HuH-7.5 (cell line): ENCODE measurements at places on chromosomes 7 and 10.

DNA sequence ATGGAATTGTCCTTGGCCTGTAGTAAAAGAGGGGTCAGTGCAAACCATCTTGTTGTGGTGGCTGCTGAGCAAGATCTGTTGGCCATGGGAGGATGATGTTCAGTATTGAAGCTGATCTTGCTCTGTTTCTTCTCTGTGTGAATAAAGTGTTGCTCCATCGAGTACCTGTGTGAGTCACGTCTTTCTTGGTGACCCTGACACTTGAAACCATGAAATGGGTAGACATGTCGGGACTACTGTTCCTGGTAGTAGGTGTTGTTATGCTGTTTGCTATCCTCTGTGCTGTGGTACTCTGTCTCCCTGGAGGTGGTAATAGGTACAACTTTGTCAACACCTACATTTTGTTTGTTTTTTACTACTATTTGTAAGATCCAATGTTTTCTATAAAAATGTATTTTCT is 330.6 kb downstream of the MDFIC start:
- no peak for DNase-seq

DNA sequence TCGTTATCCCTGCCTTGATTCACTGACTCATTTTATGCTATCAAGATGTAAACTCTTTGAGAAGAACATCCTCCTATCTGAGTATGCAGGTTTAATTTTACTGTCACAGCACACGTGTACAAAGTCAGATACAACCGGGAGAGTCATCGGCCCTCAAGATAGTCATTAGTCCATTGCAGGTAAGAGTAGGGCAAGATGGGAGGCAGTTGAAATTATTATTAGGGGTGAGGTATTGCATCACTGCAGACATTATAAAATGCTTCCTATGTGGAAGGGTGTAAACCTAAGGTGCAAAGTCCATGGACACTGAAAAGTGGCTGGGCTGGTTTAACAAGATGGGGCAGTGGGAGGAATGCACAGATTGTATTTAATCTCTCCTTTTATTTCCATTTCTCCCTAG is 113.7 kb downstream of the ARL4A start:
- no peak for DNase-seq

DNA sequence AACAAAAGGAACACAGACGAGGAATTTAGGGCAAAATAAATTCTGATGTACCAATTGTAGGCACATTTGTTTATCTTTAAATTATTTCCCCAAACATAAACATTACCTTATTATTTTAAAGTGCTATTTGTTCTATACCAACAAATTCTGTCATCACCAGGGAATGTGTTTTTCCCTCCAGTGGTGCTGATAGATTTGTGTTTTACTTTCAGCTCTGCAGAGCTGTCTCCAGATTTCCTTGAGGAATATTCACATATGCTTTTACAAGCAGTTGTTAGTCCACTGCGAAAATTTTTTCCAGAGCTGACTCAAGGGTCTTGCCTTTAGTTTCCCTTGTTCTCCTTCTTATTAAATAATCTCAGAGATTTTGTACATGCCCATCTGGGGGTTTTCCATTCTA is 362.8 kb downstream of the PHF14 start:
- DNase-seq = no peak

- no peak for DNase-seq
Observed at GRCh38 chr7:45699015-45699309, 124.8 kb downstream of the ADCY1 start.

GRCh38 chr7:57867884-57868701 is 418.1 kb downstream of the ZNF716 start:
- peak; percentile 1 for DNase-seq

DNA sequence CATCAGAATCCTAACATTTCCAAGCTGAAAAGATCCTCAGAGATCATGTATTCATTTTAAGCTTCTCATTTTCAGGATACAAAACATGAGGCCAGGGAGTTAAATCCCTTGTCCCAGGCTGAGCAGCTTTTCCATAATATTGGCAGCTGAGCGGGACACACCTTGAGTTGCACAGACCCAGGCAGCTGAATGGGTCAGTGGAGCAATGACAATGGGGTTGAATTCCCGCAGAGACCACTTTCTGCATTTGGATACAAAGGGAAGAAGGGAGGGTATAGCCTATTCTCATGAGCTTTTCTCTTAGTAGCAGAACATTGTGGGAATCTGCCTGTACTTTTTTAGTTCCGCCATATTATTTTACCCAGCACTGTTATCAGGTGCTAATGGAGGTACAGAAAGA is 49.5 kb downstream of the PRR15 start:
- DNase-seq = no peak

DNA sequence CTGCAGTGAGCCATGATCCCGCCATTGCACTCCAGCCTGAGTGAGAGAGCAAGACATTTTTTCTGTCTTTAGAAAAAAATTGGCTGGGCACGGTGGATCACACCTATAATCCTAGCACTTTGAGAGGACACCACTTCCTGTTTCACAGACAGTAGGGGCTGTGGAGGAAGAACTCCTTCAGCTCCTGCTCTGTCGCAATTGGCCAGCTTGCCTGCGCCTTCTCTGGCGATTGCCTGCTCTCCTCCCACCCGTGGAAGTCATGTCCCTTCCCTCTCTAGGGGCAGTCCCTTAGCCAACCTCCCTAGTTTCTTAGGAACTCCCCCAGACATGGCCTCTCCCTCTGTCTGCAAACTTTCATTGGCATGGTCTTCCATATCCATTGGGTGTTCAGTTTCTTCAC is 8.7 kb downstream of the PDSS1 start:
- DNase-seq = no peak

DNA sequence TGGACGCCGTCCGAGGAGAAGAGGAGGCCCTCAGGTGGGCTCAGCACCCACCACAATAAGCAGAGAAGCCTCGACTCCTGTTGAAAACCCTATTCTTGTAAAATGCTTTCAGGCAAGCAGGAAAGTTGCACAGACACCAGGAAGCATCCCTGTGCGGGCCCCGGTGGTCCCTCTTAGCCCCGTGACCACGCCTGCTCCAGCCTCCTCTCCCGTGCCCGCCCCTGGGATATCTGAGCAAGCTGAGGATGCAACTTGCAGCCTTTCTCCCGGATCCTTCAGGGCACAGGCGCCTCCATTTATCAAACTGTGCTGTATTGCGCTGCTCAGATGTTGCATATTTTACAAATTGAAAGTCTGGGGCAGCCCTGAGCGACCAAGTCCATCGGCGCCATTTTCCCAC is 72.7 kb downstream of the CFAP46 start:
- no peak for DNase-seq

- no peak for DNase-seq
Observed at GRCh38 chr7:57646901-57647246, 196.9 kb downstream of the ZNF716 start.

DNA sequence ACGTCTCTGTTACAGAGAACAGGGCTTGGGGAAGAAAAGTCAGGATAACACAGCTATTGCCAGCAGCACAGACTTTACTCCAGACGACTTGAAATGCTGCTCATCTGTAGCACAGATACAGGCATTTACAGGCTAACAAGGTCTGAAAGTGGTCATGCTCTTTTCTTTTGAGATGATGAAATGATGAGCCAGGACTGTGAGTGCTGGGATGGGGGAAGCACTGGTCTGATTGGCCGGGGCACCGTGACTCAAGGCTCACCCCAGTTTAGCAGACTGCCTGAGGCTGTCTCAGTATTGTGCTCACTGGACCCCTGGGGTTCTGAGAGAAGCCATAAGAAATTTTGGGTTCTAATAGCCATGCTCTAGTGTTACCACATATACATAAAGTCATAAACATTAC is 12.4 kb downstream of the SMKR1 start:
- DNase-seq = no peak

- DNase-seq = no peak
Observed at GRCh38 chr10:123459371-123460091, 206.6 kb upstream of the GPR26 start.

DNA sequence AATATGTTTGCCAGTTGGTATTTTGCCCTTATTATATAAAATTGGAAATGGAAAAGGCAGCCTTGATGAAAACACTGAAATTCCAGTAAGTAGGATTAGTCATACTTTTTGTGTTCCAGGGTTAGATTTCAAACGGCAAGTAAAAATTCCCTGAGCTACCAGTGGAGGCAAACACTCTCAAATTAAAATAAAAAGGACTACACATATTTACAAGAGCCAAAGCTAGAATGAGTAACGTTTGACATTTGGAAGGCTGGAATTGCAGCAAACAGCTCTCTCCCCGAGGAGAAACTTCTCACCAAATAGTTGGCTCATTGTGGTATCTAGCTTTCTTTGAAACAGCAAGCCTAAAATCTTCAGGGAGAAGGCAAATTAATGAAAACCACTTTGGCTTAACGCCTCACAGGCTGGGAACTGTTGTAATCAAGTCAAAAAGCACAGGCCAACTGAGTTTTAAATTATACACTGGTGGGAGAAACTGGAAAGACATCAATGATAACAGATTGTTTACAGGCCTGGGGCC is 288.4 kb downstream of the SNX13 start:
- no peak for DNase-seq

DNA sequence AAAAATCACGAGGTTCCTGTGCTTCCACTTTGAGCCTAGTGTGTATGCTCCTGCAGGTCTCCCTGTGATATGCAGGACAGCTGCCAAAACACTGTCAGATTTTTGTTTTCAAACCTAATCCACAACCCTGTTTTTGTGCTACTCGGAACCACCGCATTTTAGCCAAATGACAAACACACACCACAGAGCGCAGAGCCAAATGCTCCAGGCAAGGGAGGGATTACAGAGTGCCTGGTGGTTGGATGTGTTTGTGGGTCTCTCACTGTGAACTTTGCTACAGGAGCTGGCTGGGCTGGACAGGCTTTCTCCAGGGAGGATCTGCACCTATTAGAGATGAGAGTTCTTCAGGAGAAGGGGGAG is 5.7 kb upstream of the RBM28 start:
- DNase-seq = no peak

DNA sequence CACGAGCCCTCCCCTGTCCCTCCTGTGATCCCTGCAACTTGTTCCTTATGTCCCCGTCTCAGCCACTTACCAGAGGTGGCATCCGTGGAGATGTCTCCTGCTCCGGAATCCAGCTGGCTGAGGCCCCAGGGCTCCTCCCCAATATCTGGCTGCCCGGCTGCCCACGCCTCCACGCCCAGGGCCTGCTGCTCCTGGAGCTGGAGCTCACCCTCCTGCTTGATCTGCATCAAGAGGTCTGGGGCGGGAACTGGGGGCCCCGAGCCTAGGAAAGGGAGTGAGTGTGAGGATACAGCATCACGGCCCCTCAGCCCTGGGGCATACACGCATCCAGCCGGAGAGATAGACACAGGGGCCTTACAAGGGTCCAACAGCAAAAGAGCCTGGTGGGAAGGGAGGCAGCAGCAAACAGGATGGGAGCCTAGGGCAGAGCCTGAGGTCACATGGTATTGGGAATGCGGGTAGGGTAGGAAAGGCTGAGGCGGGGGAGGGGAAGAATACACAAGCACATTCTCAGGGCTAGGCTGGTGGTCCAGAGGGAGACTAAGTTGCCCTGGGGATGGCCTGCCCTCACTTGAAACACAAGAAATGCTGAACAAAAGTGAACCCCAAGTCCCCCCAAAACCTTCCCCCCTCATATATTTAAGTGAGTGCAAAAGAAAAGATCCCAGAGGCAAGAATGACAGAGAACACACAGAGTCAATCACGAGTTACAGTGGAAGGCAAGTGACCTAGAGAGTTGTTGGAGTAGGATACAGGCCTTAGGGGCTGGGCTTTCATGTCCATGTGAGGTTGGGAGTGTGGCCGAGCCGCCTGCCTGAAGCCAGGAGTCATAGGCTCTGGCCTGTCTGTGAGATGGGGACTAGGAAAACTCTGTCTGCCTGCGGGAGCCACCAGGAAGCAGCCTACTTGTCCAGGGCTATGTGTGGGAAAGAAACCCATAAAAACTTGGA is 16.9 kb upstream of the ZNF777 start:
- no peak for DNase-seq

- DNase-seq = peak; percentile 41
Observed at GRCh38 chr10:61662794-61663259, at the start of gene CABCOCO1. Gene CABCOCO1 (plus strand): TSS chr10:61662929. CDS start chr10:61662973, 44 bp downstream.

- no peak for DNase-seq
Observed at GRCh38 chr7:45267262-45267661, 109.7 kb downstream of the RAMP3 start.

DNA sequence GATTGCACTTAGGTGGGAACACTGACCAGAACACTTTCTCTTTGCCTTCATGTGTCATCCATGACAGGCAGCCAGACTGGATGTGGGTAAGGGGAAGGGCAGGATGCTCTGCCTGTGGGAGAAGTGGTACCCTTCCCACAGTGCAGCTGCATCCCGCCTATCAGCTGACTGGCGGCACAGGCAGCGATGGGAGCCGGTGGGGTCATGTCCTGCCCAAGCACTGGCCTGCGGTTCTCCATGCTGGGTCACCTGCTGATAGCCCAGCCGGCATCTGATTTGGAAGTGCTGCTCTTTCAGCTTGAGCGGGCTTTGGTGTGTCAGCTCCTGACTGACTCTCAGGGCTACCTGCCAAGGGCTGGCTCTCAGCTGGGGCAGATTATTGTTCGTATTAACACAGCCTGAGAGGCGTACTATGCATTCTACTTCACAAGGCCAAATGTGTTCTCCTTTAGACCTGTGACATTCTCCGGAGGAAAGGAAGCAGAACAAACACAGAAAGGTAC is 105.2 kb upstream of the PDLIM1 start:
- DNase-seq = no peak

GRCh38 chr10:103747193-103747865 is 108.0 kb downstream of the SH3PXD2A start:
- no peak for DNase-seq

GRCh38 chr7:34991938-34992840 is 45.1 kb downstream of the DPY19L1 start:
- DNase-seq = no peak

DNA sequence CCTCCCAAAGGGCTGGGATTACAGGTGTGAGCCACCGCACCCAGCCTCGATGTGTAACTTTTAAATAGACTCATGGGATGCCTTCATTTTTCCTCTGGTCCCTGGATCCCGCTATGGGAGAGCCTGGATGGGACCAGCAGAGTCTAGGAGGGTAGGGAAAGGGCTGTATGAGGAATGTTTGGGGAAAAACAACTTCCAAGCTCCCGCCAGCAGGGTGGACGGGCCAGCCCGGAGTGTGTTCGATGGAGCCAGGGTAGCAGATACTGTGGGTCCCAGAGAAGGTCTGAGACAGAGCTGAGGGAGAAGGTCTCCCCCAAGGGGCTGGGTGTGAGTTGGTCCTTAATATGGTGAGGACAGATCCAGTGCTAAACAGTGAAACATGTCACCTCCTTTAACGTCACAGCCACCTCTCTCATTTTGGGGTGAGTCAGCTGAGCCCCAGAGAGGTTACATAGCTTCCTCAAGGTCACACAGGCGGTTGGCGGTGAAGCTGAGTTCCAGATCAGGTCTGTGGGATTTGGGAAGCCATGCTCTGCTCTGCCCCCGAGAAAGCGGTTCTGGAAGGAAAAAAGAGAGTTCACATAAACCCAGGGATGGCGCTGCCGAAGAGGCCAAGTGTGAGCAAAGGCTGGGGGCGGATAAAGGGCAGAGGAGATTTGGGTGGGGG is 66.4 kb downstream of the MYL10 start:
- DNase-seq = no peak
